Effector memory CD4-positive, alpha-beta T cell (primary cell): ENCODE measurements at places on chromosomes 1 and 21.

DNA sequence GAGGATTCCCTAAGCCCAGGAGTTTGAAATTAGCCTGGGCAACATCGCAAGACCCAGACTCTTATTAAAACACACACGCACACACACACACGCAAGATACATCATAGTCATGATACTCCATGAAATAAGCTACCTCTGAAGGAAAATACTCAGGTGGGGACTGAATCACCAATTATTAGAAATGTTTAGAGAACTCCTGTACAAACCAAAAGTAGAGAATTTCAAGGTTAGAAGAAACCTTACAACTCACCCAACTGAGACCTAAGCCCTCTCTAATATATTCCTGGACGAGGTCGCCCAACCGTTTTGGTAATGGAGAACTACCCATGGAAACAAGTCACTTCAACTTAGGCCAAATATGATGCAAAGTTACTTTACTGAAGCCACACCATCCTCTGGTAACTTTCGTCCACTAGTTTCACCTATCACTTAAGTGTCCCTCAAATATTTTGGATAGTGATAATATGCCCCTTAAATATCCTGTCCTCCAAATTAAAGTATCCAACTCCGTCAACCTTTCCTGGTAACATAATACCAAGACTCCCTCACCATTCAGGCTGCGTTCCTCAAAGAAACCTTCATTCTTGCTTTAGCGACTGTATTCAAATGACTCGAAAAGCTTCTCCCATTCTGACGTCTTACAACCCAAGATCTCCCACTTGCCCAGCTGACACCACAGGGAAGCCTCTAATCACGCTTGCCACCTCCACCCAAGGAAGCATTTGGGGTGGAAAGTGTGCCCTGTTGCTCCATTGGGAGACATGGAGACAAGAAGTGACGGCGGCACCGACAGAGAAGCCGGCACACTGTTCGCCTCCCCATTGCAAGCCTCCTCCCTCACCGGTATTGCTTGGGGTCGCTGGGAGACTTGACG lies 856 bp downstream of the NRDC start:
- H3K36me3 ChIP-seq: no peaks in the 10 kb centered on the region
- peak overlapping the region; percentile 98 for H3K4me3 ChIP-seq
- no peaks in the 10 kb centered on the region for H3K27me3 ChIP-seq
- DNase-seq: no peak
- H3K4me1 ChIP-seq: peaks cover 22% of the 10 kb centered on the region
- peak overlapping the region; percentile 93 for H3K27ac ChIP-seq

DNA sequence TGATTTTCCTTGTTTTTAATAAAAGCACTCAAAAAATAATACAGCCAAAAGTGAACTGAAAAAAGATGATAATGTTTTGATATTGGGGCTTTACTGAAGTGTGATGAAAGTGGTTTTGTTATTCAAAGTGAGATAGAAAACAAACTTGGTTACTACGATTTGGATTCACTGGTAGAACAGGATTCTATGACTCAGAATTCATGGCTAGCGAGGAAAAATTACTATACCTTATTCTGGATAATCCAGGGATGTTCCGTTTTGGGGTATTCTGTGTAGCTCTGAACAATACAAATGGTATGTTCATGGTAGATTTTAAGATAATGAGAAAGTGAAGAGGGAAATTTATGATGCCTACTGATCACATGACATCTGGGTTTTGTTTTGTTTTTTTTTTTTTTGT lies 117.7 kb downstream of the NRDC start:
- no peak overlapping the region for H3K4me3 ChIP-seq
- H3K36me3 ChIP-seq: peaks cover 16% of the 10 kb centered on the region
- no peak for DNase-seq

GRCh38 chr1:208036106-208036808 lies 125.3 kb upstream of the CD34 start:
- H3K27me3 ChIP-seq: no peaks in the 10 kb centered on the region
- no peaks in the 10 kb centered on the region for H3K4me1 ChIP-seq
- H3K4me3 ChIP-seq: no peak overlapping the region
- no peaks in the 10 kb centered on the region for H3K36me3 ChIP-seq

DNA sequence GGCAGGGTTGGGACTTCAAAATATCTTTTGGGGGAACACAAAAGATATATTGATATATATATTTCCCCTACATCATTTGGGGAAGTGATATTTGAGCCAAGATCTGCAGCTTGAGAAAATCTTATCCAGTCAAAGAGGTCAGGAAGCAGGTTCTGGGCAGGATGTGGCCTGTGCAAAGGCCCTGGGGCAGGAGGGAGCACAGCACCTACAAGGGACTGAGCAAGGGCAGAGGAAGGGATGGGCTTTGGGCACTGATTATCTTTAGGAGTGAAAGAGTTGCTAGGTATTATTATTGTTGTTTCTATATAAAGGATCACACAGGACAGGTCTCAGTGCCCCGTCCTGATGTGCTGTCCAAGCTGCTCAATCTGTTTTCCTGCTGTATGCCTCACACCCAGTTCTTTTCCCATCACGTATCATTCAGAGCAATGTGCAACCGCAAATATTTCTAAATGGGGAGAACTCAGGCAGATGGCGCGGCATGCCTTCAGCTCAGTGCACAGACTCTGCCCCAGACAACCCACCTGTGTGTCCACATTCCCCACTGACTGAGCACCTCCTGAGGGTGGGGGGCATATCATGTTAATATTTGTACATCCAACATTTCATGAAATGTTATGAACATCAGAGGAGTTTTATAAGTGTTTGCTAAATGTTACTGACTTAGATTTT lies 28.1 kb upstream of the GPR137B start:
- no peaks in the 10 kb centered on the region for H3K4me1 ChIP-seq
- no peak for DNase-seq
- no peaks in the 10 kb centered on the region for H3K27me3 ChIP-seq

- H3K36me3 ChIP-seq: no peaks in the 10 kb centered on the region
- H3K27me3 ChIP-seq: peaks cover 4% of the 10 kb centered on the region
- no peak overlapping the region for H3K27ac ChIP-seq
- no peak for DNase-seq
These were observed 38.4 kb upstream of the PRDM2 start for GRCh38 chr1:13661539-13661938.

DNA sequence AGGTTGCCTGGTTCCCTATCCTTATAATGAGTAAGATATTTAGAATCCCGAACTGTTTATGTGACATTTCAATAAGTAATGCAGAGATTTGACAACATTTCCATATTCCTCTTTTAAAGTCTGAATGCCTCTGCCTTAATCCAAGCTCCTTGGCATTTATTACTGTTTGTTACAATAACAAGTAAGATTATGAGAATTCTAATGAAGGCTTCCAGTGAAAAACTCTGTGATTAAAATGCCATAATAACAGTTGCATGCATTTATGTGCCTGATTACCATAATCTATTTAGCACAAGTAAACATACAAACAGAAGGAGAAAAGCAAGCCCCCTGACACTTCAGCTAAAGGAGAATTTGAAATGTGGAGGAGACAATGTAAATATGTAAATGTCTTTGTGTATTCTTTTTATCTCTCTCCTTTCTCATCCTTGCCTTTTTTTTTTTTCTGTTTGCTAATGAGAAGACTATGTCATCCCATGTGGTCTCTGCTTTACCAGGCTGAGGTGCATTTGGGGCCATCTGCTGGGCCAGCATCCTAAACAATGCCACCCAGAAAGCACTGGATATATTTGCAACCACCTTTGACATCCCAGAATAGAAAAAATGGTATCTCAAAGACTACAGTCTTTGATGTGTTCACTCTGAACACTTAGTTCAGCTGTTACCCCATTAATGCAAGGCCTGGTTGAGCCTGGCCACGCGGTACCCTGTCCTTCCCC lies 17.2 kb upstream of the OLIG2 start:
- H3K27me3 ChIP-seq: no peaks in the 10 kb centered on the region
- DNase-seq: no peak
- H3K4me1 ChIP-seq: no peaks in the 10 kb centered on the region

GRCh38 chr1:181318858-181319235 lies 164.5 kb upstream of the CACNA1E start:
- peaks cover 20% of the 10 kb centered on the region for H3K27me3 ChIP-seq
- H3K4me1 ChIP-seq: peaks cover 3% of the 10 kb centered on the region
- peak overlapping the region; percentile 20 for H3K4me3 ChIP-seq
- no peak for DNase-seq

GRCh38 chr1:907611-908451 lies 15.9 kb upstream of the SAMD11 start:
- peaks cover 10% of the 10 kb centered on the region for H3K4me1 ChIP-seq
- peaks cover 12% of the 10 kb centered on the region for H3K27me3 ChIP-seq
- H3K4me3 ChIP-seq: no peak overlapping the region
- no peaks in the 10 kb centered on the region for H3K36me3 ChIP-seq

DNA sequence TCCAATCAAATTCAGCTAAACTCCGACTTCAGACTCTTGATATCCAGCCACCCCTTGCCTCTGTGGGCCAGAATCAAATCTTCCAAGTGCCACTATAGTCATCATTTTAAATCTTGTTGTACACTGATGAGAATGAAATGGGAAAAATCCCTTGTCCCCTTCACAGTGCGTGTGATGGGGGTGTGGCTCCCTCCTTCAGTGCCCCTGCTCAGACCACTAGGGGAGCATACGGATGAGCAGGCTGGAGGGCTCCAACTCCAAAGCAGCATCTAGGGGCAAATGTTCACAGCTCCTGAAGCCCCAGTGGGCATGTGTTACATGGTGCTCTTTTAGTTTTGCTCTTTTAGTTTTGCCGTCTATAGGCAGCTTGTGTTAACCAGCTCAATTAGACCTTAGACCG lies 35.4 kb upstream of the HSD3B1 start:
- DNase-seq: no peak
- H3K36me3 ChIP-seq: no peaks in the 10 kb centered on the region
- H3K4me1 ChIP-seq: no peaks in the 10 kb centered on the region
- H3K27me3 ChIP-seq: no peaks in the 10 kb centered on the region

DNA sequence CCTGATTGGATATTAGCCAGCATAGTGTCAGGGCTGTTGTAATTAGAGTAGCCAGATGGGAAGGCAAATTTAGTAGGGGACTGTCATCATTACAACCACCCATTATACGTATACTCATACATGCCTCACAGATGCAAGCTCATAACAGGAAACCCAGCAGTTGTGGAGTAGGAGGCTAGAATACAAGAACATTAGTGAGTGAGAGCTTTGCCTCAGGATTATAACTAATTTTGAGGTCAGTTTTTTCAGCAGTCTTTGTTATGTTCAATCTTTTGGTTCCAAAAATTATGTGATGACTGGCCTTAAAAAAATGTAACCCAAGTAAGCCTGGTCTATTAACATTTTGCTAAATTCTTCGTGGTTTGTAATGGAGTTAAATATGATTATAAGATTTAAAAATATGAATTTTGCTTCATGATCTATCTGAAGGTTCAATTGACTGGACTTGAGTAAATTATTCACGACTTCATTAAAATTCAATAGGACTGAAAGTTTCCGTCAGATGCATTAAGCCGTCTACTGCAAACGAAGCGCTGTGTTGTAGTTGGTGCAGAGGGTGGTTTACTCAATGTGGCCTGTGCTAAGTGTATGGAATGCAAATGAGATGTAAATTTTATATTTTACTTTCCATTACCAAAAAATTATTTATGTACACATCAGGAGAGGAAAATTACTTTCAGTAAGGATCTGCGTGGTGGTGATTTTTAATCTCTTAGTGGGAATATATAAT lies 48.8 kb downstream of the KCNK1 start:
- no peaks in the 10 kb centered on the region for H3K27me3 ChIP-seq
- no peak overlapping the region for H3K27ac ChIP-seq
- no peaks in the 10 kb centered on the region for H3K4me1 ChIP-seq
- no peak for DNase-seq
- no peaks in the 10 kb centered on the region for H3K36me3 ChIP-seq
- H3K4me3 ChIP-seq: no peak overlapping the region

DNA sequence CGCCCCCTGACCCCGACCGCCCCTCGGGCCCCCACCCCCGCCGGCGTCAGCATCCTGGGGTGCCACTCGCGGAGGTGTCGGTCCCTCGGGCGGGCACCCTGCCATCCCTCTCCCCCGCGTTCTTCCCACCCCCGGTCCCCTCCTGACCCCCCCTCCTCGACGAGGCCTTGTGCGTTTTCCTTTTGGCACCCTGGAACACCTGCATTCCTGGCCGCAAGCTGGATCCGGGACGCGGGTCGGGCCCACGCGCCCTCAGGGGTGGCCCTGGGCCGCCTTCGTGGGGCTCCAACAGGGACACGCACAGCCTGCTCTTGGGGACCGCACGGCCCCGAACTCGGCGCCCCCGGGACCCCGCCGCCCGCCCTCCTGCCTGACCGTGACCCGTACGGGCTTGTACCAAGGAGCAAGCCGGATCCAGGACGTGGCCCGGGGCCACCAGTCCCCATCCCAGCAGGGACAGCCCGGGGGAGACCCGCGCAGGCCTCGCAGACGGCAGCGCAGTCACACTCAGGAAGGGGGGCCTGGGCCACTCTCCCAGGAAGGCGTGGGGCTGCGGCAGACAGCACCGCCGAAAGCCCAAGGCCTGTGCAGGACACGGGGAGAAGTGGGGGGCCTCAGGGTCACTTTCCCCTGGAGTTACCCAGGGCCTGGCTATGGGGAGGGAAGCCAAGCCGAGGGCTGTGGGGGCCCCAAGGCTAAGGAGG lies 579 bp upstream of the SLC19A1 start:
- peak overlapping the region; percentile 51 for H3K27ac ChIP-seq
- no peaks in the 10 kb centered on the region for H3K36me3 ChIP-seq
- DNase-seq: no peak
- peak overlapping the region; percentile 50 for H3K4me3 ChIP-seq

GRCh38 chr1:32223683-32224082 lies 1.5 kb downstream of the EIF3I start:
- no peak overlapping the region for H3K4me3 ChIP-seq
- no peak for DNase-seq
- peak overlapping the region; percentile 40 for H3K27ac ChIP-seq

DNA sequence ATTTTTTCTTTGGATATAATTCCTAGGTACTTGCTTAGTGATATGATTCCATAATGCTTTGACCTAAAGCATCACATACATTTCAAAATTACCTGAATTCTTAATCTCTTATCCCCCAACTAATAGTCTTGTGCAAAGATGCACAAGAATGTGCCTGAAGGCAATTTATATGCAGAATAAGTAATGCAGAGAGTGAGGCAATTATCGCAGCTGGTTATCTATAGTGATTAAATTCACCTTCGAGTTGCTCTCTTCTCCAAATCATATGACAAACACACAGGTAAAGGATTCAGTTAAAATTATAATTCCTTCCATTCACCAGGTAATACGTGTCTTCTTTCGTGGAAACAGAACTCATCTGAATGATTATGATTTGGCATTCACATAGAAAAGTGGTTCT lies 717.3 kb downstream of the MRPL39 start:
- no peaks in the 10 kb centered on the region for H3K27me3 ChIP-seq
- H3K27ac ChIP-seq: no peak overlapping the region
- no peaks in the 10 kb centered on the region for H3K4me1 ChIP-seq
- H3K4me3 ChIP-seq: no peak overlapping the region
- no peaks in the 10 kb centered on the region for H3K36me3 ChIP-seq
- DNase-seq: no peak

- no peaks in the 10 kb centered on the region for H3K27me3 ChIP-seq
- no peak for DNase-seq
- no peak overlapping the region for H3K4me3 ChIP-seq
- H3K36me3 ChIP-seq: no peaks in the 10 kb centered on the region
- no peaks in the 10 kb centered on the region for H3K4me1 ChIP-seq
- H3K27ac ChIP-seq: no peak overlapping the region
These were observed 7.9 kb upstream of the RAB7B start for GRCh38 chr1:206011057-206011456.
